GM04504 (cell line): ENCODE measurements at places on chromosomes 7 and 10.

DNA sequence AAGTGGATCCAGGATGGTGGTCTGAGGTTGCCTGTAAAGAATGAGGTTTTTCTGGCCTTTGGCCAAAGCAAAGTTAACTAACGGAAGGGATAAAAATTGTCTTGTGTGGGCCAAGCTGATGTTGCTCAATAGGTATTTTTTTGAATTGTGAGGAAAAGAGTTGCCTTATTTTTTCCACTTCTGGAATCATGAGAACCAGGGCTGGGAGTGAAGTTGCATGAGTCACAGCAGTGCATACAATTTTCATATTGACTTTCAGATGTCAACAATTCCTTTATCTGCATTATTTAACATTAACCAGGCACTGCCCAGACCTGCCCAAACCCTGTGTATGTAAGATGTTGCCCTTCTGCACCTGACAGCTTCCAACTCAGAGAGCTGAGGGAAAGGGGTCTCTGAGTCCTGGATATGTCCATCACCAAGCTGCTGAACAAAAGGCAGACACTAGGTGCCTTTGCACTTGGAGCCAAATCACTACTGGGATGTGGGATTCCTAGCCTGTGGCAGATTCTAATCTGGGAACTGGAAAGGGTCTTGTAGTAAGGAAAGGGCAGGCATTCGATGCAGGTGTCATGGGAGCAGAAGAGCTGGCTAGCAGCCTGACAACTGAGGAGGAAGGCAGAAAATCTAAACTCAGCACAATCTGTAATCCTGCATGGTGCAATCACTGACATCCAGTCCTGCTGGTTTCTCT, 52.3 kb upstream of the SLC35B4 start:
- peak; percentile 51 for DNase-seq

- DNase-seq = no peak
These were observed 9.0 kb upstream of the KIF20B start for GRCh38 chr10:89692416-89692815.

DNA sequence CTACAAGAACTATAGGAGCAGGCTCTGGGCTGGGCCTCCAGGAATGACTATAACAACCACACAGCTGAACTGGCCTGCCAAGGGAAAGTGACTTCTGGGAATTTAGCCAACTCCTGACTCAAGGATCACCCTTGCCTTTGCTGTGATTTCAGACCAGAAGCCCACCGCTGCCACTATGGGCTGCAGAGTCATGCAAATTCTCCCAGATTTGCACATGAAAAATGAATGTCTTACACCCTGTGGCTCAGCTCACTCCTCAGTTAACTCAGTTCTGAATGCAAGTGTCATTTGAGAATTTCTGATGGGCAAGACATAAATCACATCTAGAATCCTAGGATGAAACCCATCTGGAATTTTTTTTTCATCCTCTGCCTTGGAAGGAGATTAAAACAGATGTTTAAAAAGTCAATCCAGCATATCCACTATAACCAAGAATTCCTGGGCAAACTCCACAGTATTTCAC, 186.5 kb upstream of the BET1 start:
- peak; percentile 93 for DNase-seq

- no peak for DNase-seq
These were observed 4.7 kb upstream of the ITPRIP start for GRCh38 chr10:104342941-104343411.

- no peak for DNase-seq
These were observed 110.1 kb upstream of the RHEB start for GRCh38 chr7:151629713-151630272.

DNA sequence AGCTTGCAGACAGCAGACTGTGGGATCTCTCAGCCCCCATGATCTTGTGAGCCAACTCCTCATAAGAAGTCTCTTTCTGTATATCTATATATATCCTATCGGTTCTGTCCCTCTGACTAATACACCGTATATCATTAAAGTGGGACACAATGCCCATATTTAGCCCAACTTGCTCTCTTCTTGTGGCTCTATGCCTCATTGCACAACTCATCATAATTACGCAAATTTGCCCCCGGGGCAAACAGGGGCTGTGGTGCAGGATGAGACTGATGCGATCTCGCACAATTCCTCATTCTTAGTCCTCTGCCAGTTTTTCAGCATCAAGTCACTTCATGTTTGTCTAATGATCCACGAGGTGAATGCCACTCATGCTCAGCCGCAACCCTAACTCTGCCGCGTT, 183.2 kb downstream of the PRPF18 start:
- DNase-seq = no peak

DNA sequence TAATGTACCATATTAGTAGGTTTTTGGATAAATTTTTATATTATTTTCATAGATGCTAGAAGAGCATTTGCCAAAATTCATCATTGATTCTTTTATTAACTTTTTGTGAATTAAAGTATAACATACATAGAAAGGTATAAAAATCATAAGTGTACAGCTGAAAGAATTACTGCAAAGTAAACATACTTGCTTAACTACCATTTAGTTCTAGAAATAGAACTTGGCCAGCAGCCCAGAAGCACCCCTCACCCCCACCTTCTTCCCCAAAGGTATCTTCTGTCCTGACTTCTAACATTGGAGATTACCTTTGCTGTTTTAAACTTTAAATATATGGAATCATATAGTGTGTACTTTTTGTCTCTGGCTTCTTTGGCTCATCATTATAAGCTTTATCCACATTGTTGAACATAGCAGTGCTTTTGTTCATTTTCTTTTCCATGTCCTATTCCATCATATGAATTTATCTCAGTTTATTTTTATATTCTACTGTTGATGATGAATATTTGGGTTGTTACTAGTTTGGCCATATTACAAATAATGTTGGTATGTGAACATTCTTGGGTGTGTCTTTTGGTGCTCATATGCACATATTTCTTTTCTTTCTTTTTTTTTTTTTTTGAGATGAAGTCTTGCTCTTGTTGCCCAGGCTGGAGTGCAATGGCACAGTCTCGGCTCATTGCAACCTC, 142.8 kb downstream of the ADK start:
- DNase-seq = no peak

DNA sequence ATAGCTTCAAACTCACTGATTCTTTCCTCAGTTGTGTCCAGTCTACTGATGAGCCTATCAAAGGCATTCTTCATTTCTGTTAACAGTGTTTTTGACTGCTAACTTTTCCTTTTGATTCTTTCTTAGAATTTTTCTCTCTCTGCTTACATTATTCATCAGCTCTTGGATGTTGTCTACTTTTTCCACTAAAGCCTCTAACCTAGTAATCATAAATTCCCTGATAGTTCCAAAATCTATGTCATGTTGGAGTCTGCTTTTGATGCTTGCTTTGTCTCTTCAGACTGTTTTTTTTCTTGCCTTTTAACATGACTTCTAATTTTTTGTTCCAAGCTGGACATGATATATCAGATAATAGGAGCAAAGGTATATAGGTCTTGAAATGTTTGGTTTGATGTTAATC, 78.0 kb downstream of the ADAM22 start:
- DNase-seq = no peak

DNA sequence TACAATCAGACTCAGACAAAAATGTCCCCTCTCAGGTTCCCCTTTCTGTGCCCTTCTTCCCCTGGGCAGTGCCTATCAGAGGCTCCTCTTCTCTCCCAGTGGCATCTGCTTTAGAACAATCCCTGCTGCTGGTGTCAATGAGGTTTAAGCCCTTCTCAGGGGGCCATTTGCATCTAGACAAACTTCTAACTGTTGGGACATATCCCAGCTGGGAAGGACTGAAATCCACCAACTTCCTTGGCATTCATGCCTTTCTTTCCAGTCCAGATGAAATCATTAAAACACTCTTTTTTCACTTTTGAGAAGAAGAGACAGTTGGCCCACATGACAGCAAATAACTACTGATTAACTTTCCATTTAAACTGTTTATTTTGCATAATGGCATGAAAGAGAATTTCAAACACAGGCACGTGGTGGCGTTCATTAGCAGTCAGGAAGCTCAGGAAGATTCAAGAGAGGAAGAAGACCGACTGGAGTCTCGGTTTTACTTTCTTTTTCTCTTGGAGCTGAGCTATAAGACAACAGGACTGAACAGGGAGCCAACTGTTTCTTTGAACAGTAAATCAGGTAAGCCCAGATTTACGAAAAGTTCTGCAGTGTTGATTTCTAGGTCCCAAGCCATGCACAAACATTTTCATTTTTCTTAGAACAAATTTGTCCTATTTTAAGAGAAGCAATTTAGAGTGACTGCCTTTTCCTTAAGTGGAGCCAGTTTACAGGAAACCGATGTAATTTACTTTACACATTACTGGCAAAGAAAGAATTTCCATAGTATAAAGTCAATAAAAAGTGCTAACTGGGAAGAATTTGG, at the start of gene GIMAP2:
Gene GIMAP2, plus strand, starts transcription at position 488 of the 811 bp plus-strand sequence. CDS start 1,354 bp downstream, outside the sequence.
- DNase-seq = peak; percentile 10

DNA sequence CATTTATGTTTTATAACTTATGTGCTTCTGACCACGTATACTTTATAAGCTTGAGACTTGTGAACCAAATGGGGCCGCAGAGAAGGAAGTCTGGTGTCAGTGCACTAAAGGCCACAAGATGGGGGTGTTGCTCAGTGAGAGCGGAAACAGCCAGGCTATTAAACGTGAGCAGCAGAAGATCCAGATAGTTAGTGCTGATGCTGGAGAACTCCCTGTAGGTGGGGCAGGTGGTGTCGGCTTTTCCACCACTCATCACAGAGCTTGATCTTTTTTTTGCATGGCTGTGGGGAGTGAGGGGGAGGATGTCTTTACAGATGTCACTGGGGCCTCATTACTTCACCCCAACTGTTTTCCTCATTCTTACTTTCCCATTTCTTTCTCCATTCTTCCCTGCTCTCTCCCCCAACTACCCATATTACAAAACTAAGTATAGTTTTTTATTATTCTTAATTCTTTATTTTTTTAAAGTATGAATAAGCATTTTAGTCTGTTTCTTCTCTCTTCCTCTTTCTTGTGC, 34.7 kb downstream of the ACADSB start:
- DNase-seq = peak; percentile 31

GRCh38 chr10:50798297-50798696, 58.6 kb downstream of the ASAH2B start:
- no peak for DNase-seq

- DNase-seq = no peak
These were observed 1027.0 kb upstream of the AUTS2 start for GRCh38 chr7:68571286-68571685.

DNA sequence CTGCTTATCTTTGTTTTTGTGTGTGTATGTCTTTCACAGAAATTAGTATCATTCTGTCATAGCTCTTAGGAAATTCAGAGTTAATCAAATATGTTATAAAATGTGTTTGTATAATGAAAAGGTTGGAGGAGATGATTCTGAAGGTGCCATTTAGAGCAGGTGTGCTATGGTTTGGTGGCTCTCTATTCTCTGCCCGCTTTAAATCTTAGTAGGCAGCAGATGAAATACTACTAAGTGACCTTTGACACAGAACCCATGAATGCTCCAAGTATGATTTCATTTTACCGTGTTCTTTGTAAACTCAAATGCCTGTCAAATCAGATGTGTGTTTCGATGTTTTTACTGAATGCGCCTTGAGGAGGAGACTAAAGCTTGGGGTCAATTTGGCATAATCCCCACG, 24.5 kb downstream of the ZEB1 start:
- DNase-seq = no peak

- no peak for DNase-seq
These were observed 31.7 kb downstream of the LIMK1 start for GRCh38 chr7:74115326-74115725.

- DNase-seq = no peak
These were observed 47.8 kb upstream of the CPN1 start for GRCh38 chr10:100129424-100129823.

DNA sequence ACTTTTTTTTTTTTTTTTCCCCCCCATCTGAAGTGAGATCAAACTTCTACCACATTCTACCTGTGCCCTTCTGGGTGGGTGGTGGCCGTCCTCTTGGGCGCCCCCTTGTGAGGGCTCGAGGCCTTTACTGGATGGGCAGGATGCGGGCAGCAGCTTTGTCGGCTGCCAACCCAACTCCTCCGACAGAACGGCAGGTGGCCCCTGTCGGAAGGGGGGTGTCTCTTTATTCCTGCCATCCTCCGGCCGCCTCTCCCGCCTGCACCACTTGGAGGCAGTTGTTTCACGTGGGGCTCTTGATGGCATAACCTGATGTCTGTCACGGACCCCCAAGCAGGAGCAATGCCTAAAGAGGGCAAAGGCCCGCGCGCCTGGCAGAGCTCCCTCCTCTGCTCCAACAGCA, 31.0 kb downstream of the AMZ1 start:
- DNase-seq = no peak
